ENCODE measurements at places on chromosomes 16 and 17.

DNA sequence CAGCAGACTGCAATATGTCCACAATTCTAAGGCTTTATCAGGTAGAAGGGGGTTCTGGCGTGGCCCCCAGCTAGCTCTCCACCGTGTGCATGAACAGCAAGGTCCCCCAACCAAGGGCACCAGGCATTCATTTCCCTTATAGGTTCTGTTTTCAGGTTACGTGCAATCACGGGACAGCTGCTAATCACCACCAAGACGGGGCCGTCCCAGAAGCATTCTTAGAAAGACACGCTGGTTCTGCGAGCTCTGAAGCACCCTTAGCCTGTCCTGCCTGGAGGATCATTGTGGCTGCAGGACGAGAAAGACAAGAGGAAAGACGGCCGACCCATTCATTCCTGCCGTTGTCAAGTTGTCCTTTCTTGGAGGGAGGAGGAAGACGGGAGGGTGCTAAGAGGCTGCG, 302.9 kb downstream of the SOX9 start:
- no peak for DNase-seq

- DNase-seq = no peak
Measured at GRCh38 chr16:57609541-57610401, 18.7 kb upstream of the ADGRG1 start.

DNA sequence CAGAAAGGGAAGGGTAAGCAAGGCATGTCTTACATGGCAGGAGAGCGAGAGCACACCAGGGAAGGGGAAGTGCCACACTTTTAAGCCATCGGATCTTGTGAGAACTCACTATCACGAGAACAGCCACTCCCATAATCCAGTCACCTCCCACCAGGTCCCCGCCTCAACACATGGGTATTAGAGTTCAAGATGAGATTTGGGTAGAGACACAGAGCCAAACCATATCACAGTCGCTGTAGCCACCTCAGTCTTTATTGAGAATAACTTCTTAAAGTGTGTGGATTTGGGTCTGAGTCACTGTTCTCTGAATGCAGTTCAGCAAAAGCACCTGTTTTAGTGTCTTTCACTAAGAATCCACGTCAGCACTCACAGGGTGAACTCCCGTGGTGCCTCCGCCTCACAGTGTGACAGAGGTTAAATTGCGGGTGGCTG, 195.2 kb upstream of the CHMP6 start:
- no peak for DNase-seq

DNA sequence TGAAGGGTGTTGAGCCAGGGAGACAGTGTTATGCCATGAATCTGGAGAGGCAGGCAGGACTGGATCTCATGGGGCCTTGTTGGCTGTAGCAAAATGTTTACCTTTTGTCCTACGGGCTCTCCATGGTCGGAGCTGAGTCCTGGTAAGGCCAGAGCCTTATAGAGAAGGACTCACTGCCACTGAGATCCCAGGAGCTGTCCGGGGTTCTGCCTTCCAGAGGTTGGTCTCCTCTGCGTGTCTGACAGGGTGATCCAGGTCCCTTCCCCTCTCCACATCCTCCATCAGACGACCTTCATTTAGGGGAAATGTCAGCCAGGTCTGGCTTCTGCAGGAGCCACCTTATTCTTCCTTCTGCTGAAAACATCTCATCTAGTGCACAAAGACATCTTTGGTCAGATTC, 285.2 kb upstream of the N4BP1 start:
- no peak for DNase-seq

DNA sequence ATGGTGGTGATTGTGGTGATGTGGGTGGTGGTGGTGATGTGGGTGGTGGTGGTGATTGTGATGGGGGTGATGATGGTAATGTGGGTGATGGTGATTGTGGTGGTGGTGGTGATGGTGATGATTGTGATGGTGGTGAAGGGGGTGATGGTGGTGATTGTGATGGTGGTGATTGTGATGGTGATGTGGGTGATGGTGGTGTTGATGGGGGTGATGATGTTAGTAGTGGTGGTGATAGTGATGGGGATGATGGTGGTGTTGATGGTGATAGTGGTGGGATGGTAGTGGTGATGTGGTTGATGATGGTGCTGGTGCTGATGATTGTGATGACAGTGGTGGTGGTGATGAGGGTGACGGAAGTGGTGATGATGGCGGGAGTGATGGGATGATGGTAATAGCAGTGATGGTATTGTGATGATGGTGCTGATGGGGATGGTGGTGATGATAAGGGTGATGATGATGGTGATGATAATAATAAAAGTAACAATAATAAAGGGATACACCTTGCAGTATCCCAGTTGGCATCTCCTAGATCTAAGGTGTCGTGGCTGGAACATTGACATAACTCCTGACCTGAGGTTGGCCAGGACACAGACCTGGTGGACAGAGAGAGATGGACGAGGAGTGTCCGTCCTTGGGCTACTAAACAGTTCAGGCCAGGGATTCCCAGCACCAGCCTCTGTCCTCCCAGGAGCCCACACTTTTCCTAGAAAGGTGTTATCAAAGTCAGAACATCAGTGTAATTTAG, 344.5 kb downstream of the SEC14L1 start:
- no peak for DNase-seq

- DNase-seq = no peak
Measured at GRCh38 chr16:1308036-1308976, 1.1 kb upstream of the UBE2I start.

- no peak for DNase-seq
Measured at GRCh38 chr16:57538235-57538721, 1.9 kb upstream of the CCDC102A start.

Data from SK-N-DZ (cell line).